HuH-7.5 (cell line): ENCODE measurements at places on chromosomes 12 and 14.

DNA sequence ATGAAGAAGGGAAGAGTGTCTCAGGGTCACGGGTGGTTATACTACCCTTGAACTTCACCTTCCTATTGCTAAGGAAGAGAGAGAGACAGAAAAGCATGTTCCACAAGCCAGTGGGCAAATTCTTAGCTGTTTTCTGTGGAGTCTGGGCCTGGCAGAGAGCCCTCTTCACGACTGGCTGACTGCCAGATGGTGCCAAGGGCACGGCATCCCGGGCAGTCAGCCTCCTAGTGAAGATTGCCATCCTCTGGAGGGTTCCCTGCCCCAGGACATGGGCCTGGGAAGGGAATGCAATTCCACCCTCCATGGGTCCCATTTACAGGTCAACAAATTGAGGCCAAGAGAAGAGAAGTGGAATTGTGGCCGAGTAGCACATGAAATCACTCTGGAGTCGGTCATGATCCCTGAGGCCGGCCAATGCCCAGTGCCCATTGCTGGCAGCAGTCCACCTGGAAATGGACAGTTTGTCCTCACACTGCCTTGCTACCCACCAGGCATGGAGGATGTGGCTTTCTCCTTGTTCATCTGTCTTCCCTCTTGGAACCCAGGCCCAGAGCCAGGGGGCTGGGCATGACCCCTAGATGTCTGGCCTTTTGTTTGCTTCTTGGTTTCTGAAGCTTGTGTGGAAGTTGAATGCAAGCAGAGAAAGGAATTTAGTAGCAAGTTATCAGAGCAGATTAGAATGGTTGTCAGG lies 9.9 kb downstream of the TUNAR start:
- DNase-seq, result no peak

DNA sequence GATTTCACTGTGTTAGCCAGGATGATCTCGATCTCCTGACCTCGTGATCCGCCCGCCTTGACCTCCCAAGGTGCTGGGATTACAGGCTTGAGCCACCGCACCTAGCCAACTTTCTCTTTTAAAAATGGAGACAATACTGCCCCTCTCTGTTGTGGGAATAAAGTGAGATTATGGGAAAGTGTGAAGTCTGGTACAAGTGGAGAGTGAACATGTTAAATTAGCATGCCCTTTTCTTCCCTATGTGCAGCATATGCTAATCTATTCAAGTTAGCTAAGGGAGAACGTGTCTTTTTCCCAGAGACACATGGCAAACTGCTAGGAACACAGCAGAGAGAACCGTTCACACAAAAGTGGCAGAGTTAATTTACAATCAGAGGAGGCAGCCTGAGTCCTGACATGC lies 1.5 kb downstream of the COPS7A start:
- no peak for DNase-seq

- DNase-seq, result no peak
These were observed 155.1 kb downstream of the SYT1 start for GRCh38 chr12:79019672-79020071.

- no peak for DNase-seq
These were observed 224.3 kb upstream of the MDGA2 start for GRCh38 chr14:47899685-47900084.
